Stimulated activated naive CD4-positive, alpha-beta T cell (primary cell): ENCODE measurements at places on chromosomes 4 and X.

- no peak for DNase-seq
These were observed 315.7 kb downstream of the FBXW7 start for GRCh38 chr4:152220201-152220666.

DNA sequence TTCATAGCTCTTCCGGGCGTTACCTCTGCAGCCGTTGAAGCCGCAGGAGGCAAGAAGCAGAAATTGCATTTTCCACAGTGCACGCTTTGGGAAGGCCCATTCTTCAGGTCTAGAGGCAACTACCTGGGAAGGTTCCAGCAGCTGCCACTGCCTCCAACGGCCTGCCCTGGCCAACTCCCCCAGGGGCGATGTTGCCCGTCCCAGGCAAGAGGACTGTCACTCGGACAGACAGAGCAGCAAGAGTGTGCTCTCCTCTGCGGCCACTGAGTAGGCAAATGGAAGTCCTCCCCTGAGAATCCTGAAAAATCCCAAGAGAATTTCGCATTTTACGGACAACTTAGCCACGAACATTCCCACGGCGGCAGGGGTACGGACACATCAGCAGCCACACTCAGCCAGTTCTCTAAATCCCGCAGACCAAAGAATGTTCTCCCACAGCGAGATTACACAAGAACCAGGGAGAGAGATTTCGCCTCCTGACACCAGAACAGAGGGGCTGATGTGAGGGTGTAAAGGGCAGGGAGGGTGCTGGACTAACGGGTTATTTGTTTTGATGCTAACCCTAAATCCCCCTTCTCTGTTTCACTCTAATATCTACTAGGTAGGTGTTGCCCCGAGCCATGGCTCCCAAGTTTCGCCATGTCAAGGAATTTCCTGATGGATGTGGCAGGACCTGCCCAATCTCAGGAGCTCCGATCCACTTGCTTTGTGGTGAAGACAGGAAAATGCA is 63.8 kb downstream of the SEPSECS start:
- DNase-seq = no peak

DNA sequence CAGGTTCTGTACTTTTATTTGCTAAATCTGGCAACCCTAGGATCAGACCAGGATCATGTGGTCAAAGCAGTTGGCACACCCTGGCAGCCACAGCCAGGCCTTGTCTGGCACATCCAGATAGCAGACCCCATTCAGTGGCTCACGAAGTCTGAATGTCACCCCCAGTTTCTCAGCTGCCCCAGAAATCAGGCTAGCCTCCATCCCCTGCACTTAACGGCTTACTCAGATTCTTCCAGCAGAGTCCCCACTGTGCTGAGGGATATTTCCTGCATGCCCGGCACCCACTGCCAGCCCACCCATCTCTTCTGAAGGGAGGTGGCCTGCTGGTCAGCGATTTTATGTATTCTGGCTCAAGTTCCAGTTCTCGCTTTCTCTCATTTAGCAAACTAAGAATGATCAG is 4.7 kb upstream of the AWAT2 start:
- DNase-seq = no peak

- no peak for DNase-seq
These were observed 142.0 kb upstream of the TEX13D start for GRCh38 chrX:124190440-124190839.

GRCh38 chr4:71229477-71230270 is 109.1 kb upstream of the SLC4A4 start:
- DNase-seq = no peak

DNA sequence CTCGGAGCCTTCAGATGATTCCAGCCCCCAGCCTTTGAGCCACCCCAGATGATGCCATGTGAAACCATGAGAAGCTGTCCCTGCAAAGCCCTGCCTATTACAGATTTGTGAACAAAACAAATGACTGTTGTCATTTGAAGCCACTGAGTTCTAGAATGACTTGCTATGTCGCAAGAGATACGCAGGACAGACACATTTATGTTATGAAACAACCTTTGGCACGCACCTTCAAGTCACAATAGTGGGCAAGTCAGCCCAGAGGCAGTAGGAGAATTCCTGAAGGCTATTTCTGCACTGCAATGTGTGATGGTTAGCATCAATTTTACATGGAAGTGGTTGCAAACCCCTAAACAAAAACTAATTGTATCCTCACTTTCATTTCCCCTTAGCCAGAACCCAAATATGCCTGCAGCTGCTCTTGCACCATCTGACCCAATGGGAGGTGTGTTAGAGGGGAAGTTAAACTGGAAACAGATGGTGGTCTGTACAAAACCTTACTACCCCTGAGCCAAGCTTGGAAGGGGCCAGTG is 174.4 kb upstream of the ATP6AP2 start:
- DNase-seq = no peak

GRCh38 chr4:7910952-7911578 is 28.6 kb downstream of the AFAP1 start:
- DNase-seq = no peak

- DNase-seq = no peak
These were observed 35.1 kb downstream of the NELFA start for GRCh38 chr4:1973661-1974060.

- DNase-seq = no peak
These were observed 84.7 kb upstream of the CBR4 start for GRCh38 chr4:169094656-169095231.

GRCh38 chr4:77154761-77155499 is 2.1 kb upstream of the CCNG2 start:
- DNase-seq = no peak

GRCh38 chr4:74466242-74466641 is 21.3 kb downstream of the AREG start:
- DNase-seq = no peak

DNA sequence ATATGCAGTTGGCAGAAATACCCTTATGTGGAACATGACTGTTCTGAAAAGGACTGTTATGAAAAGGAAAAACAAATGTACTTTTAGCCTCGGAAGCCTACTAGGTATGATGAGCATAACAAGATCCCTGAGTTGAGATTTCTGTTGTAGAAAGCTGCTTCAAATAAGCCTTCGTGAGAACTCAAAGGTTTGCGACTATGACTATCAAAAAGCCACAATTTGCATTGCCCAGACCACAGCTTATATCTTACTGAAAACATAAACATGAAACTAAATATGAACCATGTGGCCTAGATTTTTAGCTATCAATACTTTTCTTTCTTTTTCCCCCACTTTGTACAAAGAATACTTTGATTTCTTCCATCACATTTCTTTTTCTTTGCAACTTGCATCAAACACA is 398.2 kb upstream of the LCORL start:
- no peak for DNase-seq

DNA sequence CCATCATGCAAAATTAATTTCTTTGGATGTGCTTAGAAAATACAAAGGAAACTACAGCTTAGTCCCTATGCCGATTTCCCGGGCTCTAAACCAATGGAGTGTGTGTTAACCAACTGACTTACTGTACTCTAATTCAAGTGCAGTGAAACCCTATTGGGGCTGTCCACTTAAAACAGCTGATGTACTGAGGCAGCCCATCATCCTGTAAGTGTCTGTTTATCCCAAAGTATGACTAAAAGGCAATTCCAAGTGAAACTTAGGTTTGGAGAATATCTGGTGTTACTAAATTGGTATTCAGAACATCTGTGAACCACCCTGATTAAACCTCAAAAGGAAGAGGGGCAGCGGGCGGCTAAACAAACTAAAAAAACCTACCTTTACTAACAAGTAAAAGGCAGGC is 79.7 kb downstream of the GATB start:
- no peak for DNase-seq
